Urinary bladder (tissue), 4 donors: ENCODE measurements at places on chromosomes 13 and 19. TPM values are rescaled to one million over a fixed set of nuclear protein-coding genes. Genes with fewer than 3 reads are reported as not detected.

DNA sequence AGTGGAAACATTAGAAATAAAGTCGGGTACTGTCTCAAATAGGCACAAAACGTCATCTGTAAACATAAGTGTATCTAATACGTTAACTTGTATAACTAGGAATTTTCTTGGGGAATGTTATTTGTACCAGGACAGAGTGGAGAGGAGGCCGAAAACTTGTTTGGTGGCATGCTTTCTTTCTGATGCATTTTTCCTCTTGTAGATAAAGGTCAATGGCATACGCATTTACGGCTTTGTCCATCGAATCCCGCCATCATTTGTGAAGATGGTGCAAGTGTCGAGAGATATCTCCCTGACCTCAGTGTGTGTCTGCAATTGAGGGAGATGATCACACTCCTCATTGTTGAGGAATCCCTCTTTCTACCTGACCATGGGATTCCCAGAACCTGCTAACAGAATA, 4.7 kb downstream of the LGALS13 start:
- no peak for DNase-seq

DNA sequence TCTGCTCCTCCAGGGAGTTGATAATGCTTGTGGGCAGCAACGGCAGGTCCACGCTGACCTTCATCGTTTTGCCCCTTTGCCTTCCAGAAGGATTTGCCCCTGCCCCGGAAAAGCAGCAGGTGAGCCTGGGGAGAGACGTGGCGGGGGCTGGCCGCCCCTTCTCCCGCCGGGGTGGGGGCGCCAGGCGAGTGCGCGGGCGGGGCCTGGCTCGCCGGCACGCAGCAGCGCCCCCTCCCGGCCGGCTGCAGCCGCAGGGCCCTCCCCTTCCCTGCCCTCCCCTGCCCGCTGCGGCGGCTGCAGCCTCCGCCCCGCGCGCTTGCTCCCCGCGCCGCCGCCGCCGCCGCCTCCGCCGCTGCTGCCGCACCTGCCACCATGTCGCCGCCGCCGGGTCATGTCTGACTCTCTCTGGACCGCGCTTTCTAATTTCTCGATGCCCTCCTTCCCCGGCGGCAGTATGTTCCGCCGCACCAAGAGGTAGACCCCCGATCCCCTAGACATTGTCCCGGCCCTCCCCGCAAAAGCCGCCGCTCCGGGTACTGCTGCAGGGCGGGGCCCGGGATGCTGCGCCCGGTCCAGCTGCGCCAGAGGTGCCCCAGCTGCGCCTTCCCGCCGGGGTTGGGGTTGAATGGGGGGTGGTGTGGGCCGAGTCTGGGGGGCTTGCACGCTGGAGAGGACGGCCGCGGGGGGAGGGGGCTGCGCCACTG, at the start of gene MAST1:
TSS of gene MAST1 (plus strand) at position 334 of the 704 bp plus-strand sequence. CDS start at position 392, 58 bp downstream.
- DNase-seq: no peak

DNA sequence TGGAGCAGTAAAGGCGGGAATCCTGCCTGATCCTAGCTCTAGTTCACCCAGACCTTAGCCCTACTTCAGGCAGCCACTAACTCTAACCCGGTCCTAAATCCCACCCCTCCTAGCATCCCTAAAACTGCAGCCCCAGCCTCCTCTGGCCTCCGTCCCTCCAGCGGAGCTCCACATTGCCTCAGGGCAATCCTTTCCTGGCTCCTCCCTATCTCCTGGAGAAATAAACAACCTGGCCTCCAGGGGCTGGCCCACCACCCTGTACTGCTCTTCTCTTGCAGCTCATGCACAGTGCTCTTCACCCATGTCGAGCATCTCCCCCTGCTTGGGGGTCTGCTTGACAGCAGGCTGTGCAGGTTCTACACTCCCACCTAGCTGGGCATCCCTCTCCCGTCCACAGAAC, 6.7 kb downstream of the POU2F2 start:
- DNase-seq: no peak

KLK12 gene
- polyA plus RNA-seq: not detected

MUC16 gene
- polyA plus RNA-seq: not detected
